SHP77 (cell line): ENCODE measurements at places on chromosomes 7 and 10.

- no peak for DNase-seq
Observed at GRCh38 chr7:63023182-63023787, 975.4 kb upstream of the ZNF722 start.

GRCh38 chr10:63628526-63629362 is 107.5 kb downstream of the REEP3 start:
- peak; percentile 92 for DNase-seq

- DNase-seq: no peak
Observed at GRCh38 chr7:75979759-75980429, 14.5 kb downstream of the TMEM120A start.

- peak; percentile 32 for DNase-seq
Observed at GRCh38 chr10:22699976-22700375, 14.4 kb downstream of the PIP4K2A start.

DNA sequence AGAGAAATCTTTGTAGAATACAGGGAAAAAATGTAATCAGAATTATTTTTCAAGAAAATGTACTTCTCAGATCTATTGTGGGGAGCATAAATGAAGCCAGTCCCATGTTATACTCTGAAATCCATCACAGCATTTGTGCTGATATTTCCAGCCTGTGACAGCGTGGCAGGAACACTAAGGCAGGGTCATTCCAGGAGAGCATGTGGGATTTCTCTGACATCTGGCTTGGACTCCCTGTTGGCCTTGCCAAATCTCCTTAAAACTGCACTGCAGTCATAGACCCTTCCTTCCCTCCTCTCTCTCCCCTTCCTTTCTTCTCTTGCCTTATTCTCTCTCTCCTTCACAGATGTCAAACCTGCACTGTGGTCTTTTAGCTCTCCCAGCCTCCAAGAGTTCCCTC is 6.5 kb upstream of the TSPAN13 start:
- DNase-seq: no peak

- no peak for DNase-seq
Observed at GRCh38 chr7:79157281-79157680, 296.2 kb downstream of the MAGI2 start.

GRCh38 chr10:124911124-124912067 is 30.5 kb upstream of the ZRANB1 start:
- no peak for DNase-seq

DNA sequence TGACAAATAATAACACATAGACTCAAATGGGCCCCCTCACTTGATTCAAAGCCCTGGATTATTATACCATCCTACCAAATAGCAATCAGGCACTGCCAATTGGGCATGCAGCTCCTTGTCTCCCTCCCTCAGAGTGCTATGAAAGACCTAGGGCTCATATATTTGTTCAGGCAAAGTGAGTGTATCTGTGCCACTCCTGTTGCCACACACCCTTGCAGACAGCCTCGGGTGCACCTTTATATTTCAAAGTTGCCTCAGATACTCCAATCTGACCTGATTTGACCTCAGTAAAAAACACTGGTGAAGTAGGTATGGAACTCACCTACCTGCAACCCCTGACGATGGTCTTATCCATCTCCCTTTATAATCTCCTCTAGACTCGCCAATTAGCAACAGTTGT is 3.0 kb upstream of the NAMPT start:
- DNase-seq: no peak
